Sigmoid colon (tissue), 7 donors: ENCODE measurements at places on chromosomes 5 and 9. TPM values are rescaled to one million over a fixed set of nuclear protein-coding genes. Genes with fewer than 3 reads are reported as not detected.
A peak's percentile ranks its signal among the peaks of the same experiment; 100 is the strongest.

DNA sequence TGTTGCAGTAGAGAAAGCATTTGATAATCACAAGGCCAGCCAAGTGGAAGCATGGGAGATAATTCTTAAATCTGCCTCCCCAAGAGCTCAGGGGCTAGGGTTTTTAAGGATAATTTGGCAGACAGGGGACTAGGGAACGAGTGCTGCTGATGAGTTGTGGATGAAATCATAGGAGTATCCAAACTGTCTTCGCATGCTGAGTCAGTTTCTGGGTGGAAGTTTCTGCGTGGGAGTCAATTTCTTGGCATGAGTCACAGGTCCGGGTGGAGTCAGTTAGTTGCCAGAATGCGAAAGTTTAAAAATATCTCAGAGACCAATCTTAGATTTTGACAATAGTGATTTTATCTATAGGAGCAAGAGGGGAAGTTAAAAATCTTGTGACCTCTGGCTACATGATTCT is 112.6 kb downstream of the TMC1 start:
- DNase-seq: no peak
- no peaks in the 10 kb centered on the region for H3K36me3 ChIP-seq
- no peaks in the 10 kb centered on the region for H3K27me3 ChIP-seq
- no peaks in the 10 kb centered on the region for H3K4me1 ChIP-seq
- H3K27ac ChIP-seq: no peak overlapping the region

GRCh38 chr9:93013856-93014582 is 44.5 kb upstream of the SUSD3 start:
- no peaks in the 10 kb centered on the region for H3K36me3 ChIP-seq
- no peak overlapping the region for H3K4me3 ChIP-seq
- peak; percentile 40 for DNase-seq
- H3K27ac ChIP-seq: no peak overlapping the region

GRCh38 chr5:17360879-17361278 is 137.2 kb upstream of the TAF11L2 start:
- H3K27ac ChIP-seq: no peak overlapping the region
- H3K4me3 ChIP-seq: no peak overlapping the region
- H3K27me3 ChIP-seq: no peaks in the 10 kb centered on the region
- DNase-seq: no peak

- no peak overlapping the region for H3K4me3 ChIP-seq
- no peaks in the 10 kb centered on the region for H3K36me3 ChIP-seq
- H3K27ac ChIP-seq: no peak overlapping the region
- H3K4me1 ChIP-seq: no peaks in the 10 kb centered on the region
Measured at GRCh38 chr5:135589152-135589551, 10.4 kb upstream of the CXCL14 start.

- no peaks in the 10 kb centered on the region for H3K36me3 ChIP-seq
- H3K4me3 ChIP-seq: no peak overlapping the region
- H3K27ac ChIP-seq: no peak overlapping the region
Measured at GRCh38 chr9:36993933-36994764, 39.9 kb downstream of the PAX5 start.

DNA sequence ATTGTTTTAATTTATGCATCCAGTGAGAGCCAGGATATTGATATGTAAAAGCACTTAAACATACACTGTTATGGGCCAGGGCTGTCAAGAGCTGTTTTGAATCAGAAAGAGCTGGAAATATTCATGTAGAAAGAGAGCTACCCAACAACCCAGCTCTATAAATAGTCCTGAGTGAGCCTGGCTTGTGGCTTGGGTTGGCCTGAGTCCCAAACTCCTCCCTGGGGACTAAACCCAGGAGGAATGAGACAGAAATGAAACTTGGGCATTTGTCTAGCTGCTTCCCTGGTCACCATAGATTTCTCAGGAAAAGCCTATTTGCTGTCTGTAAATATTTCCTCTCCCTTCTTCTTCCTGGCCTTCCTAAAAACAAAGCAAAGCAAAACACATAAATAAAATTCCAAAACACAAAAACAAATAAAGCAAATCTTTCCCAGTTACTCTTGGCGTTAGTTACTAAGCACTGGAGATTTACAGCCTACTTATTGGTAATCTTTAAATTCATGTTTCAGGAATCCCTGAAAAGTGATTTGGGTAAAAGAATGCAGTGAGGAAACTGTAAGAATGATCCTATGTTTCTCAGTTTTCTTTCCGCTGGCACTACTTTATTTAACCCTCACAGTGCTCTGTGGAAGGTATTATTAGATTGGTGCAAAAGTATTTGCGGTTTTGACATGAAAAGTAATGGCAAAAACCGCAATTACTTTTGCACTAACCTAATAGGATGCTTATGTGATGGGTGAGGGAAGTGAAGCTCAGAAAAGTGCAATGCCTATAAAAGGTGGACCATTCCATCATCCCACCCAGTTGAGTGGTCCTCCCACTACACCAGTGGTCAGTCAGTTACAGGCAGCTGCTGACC is 111.8 kb downstream of the CARTPT start:
- H3K4me1 ChIP-seq: peaks cover 12% of the 10 kb centered on the region
- DNase-seq: peak; percentile 79
- H3K4me3 ChIP-seq: no peak overlapping the region
- H3K27ac ChIP-seq: no peak overlapping the region

DNA sequence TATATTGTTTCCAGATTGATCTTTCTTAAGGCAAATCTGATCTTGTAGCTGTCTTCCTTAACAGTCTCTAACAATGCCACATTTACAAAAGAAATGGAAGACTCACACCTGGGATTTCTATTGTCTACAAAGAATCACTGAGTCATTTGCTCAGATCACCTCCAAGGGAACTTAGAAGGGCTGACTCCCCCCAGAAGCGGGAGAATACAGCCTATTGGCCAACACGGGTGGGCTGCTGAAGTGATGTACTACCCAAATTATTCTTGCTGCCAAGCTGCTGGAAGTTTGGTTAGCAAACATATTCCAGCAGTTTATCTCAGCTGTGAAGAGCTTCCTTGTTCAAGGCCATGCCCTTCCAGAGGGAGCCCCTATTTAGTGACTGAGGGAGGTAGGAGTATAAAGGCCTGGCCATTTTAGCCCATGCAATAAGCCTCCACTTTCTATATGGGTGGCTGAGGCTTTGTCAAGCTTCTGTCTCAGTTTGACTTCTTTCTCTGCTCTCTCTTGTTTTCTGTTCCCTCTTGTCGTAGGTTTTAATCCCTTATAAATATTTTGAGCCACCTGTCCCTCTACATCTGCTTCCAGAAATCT is 379.4 kb downstream of the PRR16 start:
- no peaks in the 10 kb centered on the region for H3K36me3 ChIP-seq
- no peaks in the 10 kb centered on the region for H3K27me3 ChIP-seq
- DNase-seq: no peak

- no peaks in the 10 kb centered on the region for H3K27me3 ChIP-seq
- no peak overlapping the region for H3K4me3 ChIP-seq
- no peak overlapping the region for H3K27ac ChIP-seq
- H3K36me3 ChIP-seq: no peaks in the 10 kb centered on the region
- H3K4me1 ChIP-seq: no peaks in the 10 kb centered on the region
- DNase-seq: no peak
Measured at GRCh38 chr5:125190232-125191087, 444.0 kb upstream of the ZNF608 start.

The CCDC187 gene
- total RNA-seq: not detected

DNA sequence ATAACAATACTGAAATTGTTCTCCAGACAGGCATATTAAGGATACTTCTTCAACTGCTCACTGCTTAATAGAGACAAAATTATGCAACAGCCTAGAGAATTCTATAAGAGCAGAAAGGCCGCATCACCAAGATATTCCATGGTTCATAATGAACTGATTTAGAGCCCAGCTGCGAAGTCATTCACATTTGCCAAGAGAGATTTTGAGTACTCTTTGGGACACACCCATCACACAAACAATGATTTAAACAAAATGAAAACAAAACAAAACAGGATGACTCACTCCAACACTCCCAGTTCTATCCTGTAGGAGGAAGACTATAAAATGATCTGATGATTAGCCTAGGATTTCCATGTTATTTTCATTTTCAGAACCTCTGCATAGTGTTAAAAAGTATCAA is 145.7 kb upstream of the GNA14 start:
- no peak overlapping the region for H3K4me3 ChIP-seq
- H3K27me3 ChIP-seq: no peaks in the 10 kb centered on the region
- H3K36me3 ChIP-seq: peaks cover 10% of the 10 kb centered on the region
- H3K4me1 ChIP-seq: peaks cover 8% of the 10 kb centered on the region
- H3K27ac ChIP-seq: no peak overlapping the region

The ZNF622 gene
- total RNA-seq: 26.5 TPM

The RANBP6 gene
- 10.2 TPM for total RNA-seq

The DNAJB5 gene
- 58.7 TPM for total RNA-seq

- DNase-seq: peak; percentile 69
- no peaks in the 10 kb centered on the region for H3K36me3 ChIP-seq
Measured at GRCh38 chr9:129773262-129774048, 20.6 kb upstream of the PTGES start.

DNA sequence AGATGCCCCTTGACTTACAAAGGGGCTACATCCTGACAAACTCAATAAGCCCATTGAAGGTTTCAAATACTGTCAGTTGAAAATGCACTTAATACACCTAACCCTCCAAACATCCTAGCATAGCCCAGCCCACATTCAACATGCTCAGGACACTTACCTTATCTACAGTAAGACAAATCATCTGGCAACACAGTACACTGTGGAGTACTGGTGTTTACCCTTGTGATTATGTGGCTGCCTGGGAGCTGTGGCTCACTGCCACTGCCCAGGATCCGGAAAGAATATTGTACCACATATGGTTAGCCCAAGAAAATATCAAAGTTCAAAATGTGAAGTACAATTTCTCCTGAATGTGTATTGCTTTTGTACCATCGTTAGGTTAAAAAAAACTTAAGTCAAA is 562.2 kb downstream of the HTR1A start:
- H3K27ac ChIP-seq: no peak overlapping the region
- H3K36me3 ChIP-seq: no peaks in the 10 kb centered on the region
- DNase-seq: no peak
- no peaks in the 10 kb centered on the region for H3K4me1 ChIP-seq
- H3K27me3 ChIP-seq: no peaks in the 10 kb centered on the region
- H3K4me3 ChIP-seq: no peak overlapping the region

DNA sequence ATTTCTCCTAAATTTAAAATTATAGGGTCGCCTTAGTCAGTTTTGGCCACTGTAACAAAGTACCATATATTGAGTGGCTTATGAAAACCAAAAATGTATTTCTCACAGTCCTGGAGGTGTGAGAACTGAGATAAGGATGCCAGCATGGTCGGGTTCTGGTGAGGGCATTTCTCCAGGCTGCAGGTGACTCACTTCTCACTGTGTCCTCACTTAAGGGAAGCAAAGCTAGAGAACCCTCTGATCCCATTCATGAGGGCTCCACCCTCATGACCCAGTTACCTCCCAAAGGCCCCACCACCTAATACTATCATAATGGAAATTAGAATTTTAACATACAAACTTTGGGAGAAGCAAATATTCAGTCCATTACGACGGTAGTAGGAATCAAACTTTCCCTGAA is 75.1 kb upstream of the FBN2 start:
- H3K4me3 ChIP-seq: no peak overlapping the region
- no peak for DNase-seq
- H3K27ac ChIP-seq: no peak overlapping the region
- H3K4me1 ChIP-seq: no peaks in the 10 kb centered on the region
- no peaks in the 10 kb centered on the region for H3K27me3 ChIP-seq
- no peaks in the 10 kb centered on the region for H3K36me3 ChIP-seq

GRCh38 chr9:69603656-69604055 is 68.5 kb downstream of the APBA1 start:
- no peak overlapping the region for H3K4me3 ChIP-seq
- H3K4me1 ChIP-seq: peaks cover 7% of the 10 kb centered on the region
- H3K27ac ChIP-seq: no peak overlapping the region
- H3K36me3 ChIP-seq: no peaks in the 10 kb centered on the region

The TNFSF8 gene
- 1.4 TPM for total RNA-seq

The PHF24 gene
- total RNA-seq: 1.1 TPM

DNA sequence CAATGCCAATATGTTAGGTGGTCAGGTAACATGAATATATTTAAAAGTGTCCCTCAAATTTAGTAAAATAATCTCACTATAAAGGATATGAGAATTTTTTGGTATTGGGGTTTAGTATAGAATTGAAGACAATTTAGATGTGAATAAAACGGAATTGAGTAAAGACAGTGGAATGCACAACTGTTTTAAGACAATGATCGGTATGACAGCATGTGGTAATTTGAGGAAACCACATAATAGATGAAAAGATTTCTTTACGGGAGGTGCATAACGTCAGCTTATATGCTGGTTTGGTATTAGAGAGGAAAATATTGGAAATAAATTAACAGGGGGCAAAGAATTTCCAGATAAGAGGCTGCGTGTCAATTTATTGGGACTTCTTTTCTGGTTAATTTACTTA is 1043.2 kb downstream of the CDH18 start:
- no peak for DNase-seq
- H3K27ac ChIP-seq: no peak overlapping the region
- no peaks in the 10 kb centered on the region for H3K27me3 ChIP-seq
- no peak overlapping the region for H3K4me3 ChIP-seq
- no peaks in the 10 kb centered on the region for H3K36me3 ChIP-seq
- H3K4me1 ChIP-seq: no peaks in the 10 kb centered on the region
